ENCODE measurements at places on chromosomes 12 and 14. TPM values are rescaled to one million over a fixed set of nuclear protein-coding genes. Genes with fewer than 3 reads are reported as not detected.
A peak's percentile ranks its signal among the peaks of the same experiment; 100 is the strongest.

The C14orf180 gene
- total RNA-seq: 0.42 TPM

The TULP3 gene
- 10.3 TPM for total RNA-seq

The TIMELESS gene
- total RNA-seq: 15.8 TPM

DNA sequence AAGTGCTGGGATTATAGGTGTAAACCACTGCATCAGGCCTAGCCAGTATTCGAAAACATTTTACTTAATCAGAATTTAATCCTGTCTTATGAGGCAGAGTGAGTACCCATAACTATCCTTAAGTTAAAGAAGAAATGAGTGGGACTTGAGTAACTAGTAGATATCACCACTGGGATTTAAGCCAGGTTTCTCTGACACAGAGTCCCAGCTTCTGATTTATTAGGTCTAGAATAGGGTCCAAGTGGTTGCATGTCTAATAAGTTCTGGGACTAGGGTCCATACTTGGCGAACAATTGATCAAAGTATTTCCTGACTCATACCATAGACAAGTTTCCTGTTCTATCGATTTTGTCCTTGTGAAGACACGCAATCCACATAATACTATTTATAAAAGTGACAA lies 18.9 kb downstream of the PTPRB start:
- H3K27ac ChIP-seq: no peak overlapping the region
- no peaks in the 10 kb centered on the region for H3K36me3 ChIP-seq

GRCh38 chr12:31466768-31467167 lies 124.2 kb downstream of the DENND5B start:
- no peaks in the 10 kb centered on the region for H3K36me3 ChIP-seq
- H3K27ac ChIP-seq: no peak overlapping the region
- H3K4me1 ChIP-seq: no peaks in the 10 kb centered on the region
- no peak overlapping the region for H3K4me3 ChIP-seq
- no peak for DNase-seq

GRCh38 chr14:68246074-68246785 lies 426.7 kb downstream of the RAD51B start:
- no peak for DNase-seq
- peak overlapping the region; percentile 68 for H3K27ac ChIP-seq
- H3K27me3 ChIP-seq: no peaks in the 10 kb centered on the region
- H3K4me1 ChIP-seq: peaks cover 54% of the 10 kb centered on the region
- H3K4me3 ChIP-seq: no peak overlapping the region
- no peaks in the 10 kb centered on the region for H3K36me3 ChIP-seq

DNA sequence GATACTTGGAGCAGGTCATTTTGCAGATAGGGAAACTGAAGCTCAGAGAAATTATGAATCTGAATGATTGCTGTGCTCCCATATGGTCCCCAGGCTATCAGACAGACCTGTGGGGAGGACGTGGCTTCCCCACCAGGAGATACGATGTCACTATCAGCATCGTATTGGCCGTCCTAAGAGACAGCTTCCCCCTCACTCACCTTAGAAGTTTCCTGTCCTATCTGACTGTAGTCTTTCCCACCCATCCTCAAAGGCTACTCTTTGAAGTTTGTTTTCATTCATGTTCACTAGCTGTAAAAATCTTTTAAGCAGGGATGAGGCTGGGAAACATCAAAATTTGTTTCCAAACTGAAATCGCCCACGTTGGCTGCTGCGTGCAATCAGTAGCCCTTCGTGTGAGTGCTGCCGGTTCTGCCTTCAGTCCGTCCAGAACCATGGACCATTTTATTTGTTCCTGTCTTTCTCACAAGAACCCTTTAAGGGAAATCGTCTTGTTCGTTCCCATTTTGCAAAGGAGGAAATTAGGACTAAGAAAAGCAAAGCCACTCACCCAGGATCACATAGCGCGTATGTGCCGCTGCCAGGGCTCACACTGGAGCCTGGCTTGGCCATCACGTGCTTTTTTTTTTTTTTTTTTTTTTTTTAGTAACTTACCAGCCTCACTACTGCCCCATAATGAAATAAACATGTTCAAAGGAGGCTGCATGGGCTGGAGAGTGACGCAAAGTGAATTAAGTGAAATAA lies 1.0 kb upstream of the KDM2B start:
- peaks cover 23% of the 10 kb centered on the region for H3K4me1 ChIP-seq
- DNase-seq: no peak
- H3K27me3 ChIP-seq: no peaks in the 10 kb centered on the region
- peak overlapping the region; percentile 25 for H3K27ac ChIP-seq

DNA sequence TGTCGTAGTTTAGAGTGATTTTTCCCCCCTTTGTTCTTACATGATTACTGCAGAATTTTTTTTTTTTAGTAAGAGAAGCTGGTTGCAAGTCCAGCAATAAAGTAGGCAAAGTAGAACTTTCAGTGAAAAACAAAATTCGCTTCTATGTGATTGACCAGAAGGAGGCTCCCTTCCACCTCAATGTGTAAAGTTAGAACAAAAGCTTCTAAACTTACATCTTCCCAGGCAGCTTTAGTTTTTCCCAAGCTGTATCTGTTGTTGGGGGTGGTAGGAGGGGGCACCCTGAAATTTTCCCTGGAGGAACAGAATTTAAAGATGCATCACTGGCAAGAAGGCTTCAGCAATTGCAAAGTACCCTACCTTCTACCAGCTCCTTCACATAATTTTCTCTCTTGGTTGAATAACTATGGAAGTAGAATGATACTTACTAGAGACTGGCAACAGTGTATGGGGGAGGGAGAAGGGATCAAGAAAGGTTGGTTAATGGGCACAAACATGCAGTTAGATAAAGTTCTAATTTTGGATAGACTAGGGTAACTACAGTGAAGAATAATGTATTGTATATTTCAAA lies 87.3 kb upstream of the E2F7 start:
- no peak for DNase-seq
- H3K4me3 ChIP-seq: no peak overlapping the region
- H3K27me3 ChIP-seq: no peaks in the 10 kb centered on the region
- H3K36me3 ChIP-seq: no peaks in the 10 kb centered on the region
- H3K4me1 ChIP-seq: no peaks in the 10 kb centered on the region

All from thymus (tissue), 14 donors.